ENCODE measurements at places on chromosomes 5 and 9.

DNA sequence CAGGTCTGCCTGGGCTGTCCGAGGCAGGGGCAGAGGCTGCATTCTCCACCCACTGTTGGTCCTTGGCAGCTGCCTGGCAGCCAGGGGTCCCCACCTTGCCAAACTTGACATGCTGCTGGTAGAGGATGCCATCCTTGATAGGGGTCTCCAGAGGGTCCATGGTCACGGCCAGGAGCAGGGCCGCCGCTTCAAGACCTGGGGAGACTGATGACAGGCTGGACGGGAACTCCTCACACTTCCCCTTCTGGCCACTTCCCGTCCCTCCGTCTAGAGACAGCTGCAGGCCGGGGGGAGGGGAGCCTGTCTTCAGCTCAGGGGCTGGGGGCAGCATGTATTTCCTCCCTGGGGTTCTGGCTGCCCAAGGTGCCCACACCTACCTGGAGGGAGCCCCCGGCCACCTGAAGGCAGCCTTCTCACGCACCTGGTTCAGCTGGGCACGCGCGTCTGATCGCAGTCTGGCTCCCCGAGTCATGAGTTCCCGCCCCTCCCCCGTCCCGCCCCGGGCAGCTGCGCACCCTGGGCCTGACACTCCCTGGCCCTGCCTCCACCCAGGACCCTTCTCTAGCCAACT is at the start of gene DOK3:
TSS of gene DOK3 (minus strand) at position 446 of the 571 bp plus-strand sequence. CDS start at position 160, 286 bp downstream.
- no peaks in the 10 kb centered on the region for H3K27me3 ChIP-seq
- no peaks in the 10 kb centered on the region for H3K36me3 ChIP-seq
- DNase-seq, result peak; percentile 93
- H3K27ac ChIP-seq, result peak within 1 kb of the TSS; percentile 93
- peaks cover 49% of the 10 kb centered on the region for H3K4me1 ChIP-seq

DNA sequence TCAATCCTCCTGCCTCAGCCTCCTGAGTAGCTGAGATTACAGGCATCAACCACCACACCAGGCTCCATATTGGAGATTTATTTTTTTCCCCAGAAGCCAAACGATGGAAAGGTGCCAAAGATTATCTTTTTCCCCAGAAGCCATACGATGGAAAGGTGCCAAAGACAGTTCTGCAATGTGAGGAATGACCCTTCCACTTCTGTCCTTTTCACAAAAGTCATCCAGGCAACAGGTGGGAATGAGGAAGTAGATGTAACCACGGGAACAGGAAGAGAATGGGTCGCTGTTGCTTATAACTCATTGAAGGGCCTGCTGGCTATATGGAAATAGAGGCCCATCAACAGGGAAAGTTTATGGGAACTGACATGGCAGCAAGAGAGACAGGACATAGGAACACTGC is 233.7 kb upstream of the MSX2 start:
- H3K27me3 ChIP-seq, result no peaks in the 10 kb centered on the region
- no peak for DNase-seq
- no peaks in the 10 kb centered on the region for H3K4me1 ChIP-seq
- no peak overlapping the region for H3K27ac ChIP-seq
- no peak overlapping the region for H3K4me3 ChIP-seq

- no peak overlapping the region for H3K27ac ChIP-seq
- no peaks in the 10 kb centered on the region for H3K36me3 ChIP-seq
- H3K27me3 ChIP-seq, result no peaks in the 10 kb centered on the region
- DNase-seq, result no peak
Observed at GRCh38 chr5:92852219-92852618, 728.8 kb downstream of the NR2F1-AS1 start.

DNA sequence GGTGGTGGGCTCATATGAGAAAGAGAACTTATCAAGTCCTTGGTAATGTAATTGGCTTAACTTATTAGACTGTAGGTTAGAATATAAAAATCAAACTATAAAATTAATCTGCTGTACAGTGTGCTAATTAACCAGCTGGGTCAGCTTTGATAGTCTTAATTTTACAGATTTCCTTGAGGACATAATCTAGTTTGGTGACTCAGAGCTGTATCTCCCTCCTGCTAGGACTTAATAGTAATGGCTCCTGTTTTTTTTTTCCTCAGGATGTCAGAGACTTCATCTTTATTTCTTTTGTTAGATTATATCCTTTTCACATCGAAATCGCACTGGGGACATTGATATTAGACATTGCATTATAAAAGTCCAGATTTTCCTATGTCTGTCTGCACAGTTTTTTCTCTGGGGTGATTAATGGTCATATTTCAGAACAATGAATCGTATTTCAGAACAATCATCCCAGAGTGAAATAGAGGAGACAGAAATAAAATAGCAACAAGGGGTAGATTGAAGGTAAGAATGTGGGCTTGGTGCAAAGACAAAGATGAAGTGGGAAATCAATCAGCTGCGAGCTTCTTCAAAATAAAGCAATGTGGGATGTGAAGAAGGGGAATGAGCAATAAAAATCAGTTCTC is 346.4 kb upstream of the RIOK2 start:
- no peaks in the 10 kb centered on the region for H3K4me1 ChIP-seq
- H3K36me3 ChIP-seq, result no peaks in the 10 kb centered on the region
- H3K4me3 ChIP-seq, result no peak overlapping the region
- no peak for DNase-seq
- H3K27me3 ChIP-seq, result no peaks in the 10 kb centered on the region

- H3K4me3 ChIP-seq, result no peak overlapping the region
- DNase-seq, result no peak
- H3K36me3 ChIP-seq, result no peaks in the 10 kb centered on the region
- H3K27ac ChIP-seq, result no peak overlapping the region
- no peaks in the 10 kb centered on the region for H3K27me3 ChIP-seq
Observed at GRCh38 chr5:23389291-23390101, 117.9 kb upstream of the PRDM9 start.

DNA sequence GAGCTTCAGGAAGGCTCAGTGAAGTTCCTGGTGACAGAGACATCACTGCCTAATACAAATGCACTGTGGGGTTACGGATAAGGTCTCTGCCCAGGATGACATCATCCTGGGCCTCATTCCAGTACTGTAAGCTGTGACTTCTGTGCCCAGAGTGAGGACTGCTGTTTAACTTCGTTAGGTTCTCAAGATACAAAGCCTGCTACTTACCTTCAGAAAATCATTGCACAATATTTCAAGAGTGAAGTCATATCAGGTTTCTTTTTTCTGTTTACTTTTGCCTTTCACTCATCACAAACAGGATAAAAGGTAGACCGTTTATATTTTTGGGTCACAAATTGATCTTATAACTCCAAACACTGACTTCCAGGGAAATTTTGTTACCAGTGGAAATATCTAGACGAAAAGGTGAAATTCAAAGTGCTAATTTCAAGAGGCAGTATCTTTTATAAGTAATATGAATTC is 241.2 kb downstream of the PIK3R1 start:
- H3K27ac ChIP-seq, result no peak overlapping the region
- no peaks in the 10 kb centered on the region for H3K36me3 ChIP-seq
- no peak overlapping the region for H3K4me3 ChIP-seq
- no peaks in the 10 kb centered on the region for H3K4me1 ChIP-seq
- no peaks in the 10 kb centered on the region for H3K27me3 ChIP-seq

DNA sequence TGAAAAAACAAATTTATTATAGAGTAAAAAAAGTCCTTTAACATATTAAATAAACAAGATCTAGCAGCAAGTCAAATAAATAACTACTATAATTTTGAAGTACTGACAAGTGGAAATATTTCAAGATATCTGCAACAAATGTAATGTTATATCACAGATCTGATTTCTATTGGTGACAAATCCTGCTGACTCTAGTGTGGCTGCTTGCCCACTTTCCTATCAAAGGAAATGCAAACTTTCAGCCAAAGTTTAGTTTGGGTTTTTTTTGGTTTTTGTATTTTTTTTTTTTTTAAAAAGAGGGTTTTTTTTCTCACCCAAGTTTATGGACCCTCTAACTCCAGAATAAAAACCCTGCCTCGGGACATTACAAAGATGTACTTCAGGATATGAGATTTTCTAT is 12.9 kb downstream of the ADRA1B start:
- H3K27me3 ChIP-seq, result peaks cover 6% of the 10 kb centered on the region
- no peak for DNase-seq
- no peak overlapping the region for H3K4me3 ChIP-seq
- peaks cover 6% of the 10 kb centered on the region for H3K36me3 ChIP-seq
- peaks cover 3% of the 10 kb centered on the region for H3K4me1 ChIP-seq

DNA sequence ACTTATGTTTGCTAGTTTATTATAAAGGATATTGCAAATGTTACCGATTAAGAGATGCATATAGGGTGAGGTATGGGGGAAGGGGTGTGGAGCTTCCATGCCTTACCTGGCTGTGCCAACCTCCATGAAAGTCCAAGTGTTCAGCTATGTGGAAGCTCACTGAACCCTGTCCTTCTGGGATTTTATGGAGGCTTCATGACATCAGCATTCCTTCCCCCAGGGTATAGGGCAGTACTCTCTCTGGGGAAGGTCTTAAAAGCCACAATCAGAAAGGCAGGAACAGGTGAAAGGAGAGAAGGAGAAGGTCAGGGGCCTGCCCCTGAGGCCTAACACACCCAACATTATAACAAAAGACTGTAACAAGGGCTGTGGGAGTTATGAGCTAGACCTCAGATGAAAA is 592.6 kb downstream of the PDE4D start:
- no peaks in the 10 kb centered on the region for H3K4me1 ChIP-seq
- DNase-seq, result no peak

- H3K27me3 ChIP-seq, result peaks cover 37% of the 10 kb centered on the region
- no peak for DNase-seq
- peak overlapping the region; percentile 20 for H3K4me3 ChIP-seq
Observed at GRCh38 chr5:11384441-11385250, 519.6 kb downstream of the CTNND2 start.

DNA sequence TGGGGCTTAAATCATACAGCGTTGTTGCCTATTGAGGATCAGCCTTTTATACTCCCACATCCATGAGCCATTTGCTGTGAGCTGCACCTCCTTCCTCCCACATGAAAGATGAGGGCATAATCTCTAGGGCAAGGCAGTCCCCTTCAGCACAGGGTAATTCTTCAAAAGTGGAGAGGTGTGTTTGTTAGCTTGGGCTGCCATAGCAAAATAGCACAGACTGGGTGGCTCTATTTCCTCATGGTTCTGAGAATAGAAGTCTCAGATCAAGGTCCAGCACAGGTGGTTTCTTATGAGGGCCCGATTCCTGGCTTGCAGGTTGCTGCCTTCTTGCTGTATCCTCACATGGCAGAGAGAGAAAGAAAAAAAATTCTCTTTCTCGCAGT is 121.8 kb upstream of the SLC12A2 start:
- peaks cover 16% of the 10 kb centered on the region for H3K4me1 ChIP-seq
- DNase-seq, result no peak
- H3K36me3 ChIP-seq, result peaks cover 12% of the 10 kb centered on the region
- H3K27ac ChIP-seq, result no peak overlapping the region
- H3K4me3 ChIP-seq, result no peak overlapping the region

- no peak for DNase-seq
- H3K4me1 ChIP-seq, result no peaks in the 10 kb centered on the region
- no peak overlapping the region for H3K27ac ChIP-seq
- H3K4me3 ChIP-seq, result no peak overlapping the region
- no peaks in the 10 kb centered on the region for H3K27me3 ChIP-seq
- H3K36me3 ChIP-seq, result no peaks in the 10 kb centered on the region
Observed at GRCh38 chr9:113985968-113986585, 92.0 kb downstream of the AMBP start.

DNA sequence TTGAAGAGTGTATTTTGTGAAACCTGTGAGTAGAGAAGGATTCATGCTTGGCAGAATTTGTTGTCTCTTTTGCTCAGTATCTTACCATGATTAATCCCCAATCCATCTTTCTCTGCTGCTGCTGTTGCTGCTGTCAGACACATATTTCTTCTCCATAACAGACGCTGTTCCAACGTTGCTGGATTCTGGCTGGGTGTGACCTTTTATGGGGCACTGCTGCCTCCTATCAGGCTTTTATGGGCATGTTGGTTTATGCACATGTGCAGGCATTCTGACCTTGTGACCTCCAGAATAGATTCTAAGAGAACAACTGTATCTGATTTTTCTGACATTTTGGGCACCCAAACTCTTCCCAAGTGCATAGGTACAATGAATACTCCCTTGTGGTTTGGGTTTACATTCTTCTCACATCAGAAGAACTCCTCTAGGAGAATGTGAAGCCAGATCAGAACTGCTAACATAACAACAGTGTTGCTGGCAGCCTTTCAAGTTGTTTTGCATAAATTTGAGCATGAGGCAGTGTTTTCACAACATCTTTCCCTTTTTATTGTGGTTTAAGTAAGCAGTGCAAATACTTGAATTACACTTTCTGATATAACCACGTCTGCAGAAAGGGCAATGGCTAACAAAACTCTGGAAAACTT is 9.2 kb upstream of the ISL1 start:
- no peak overlapping the region for H3K4me3 ChIP-seq
- H3K4me1 ChIP-seq, result peaks cover 10% of the 10 kb centered on the region
- H3K27ac ChIP-seq, result no peak overlapping the region
- H3K36me3 ChIP-seq, result no peaks in the 10 kb centered on the region

DNA sequence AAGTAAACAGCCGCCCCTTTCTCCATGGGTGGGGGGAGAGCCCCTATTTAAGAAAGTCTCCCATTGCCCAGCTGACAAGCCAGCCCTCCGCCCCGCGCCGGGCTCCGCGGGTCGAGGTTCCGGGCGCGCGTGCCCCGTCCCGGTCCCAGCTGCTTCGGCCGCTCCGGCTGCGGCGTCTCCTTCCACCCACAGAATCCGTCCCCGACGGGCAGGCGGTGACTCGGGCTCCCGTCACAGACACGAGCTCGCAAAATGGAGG is 223 bp downstream of the NR3C1 start:
- H3K4me1 ChIP-seq, result peaks cover 27% of the 10 kb centered on the region
- no peaks in the 10 kb centered on the region for H3K27me3 ChIP-seq
- H3K4me3 ChIP-seq, result peak overlapping the region; percentile 88
- DNase-seq, result no peak

DNA sequence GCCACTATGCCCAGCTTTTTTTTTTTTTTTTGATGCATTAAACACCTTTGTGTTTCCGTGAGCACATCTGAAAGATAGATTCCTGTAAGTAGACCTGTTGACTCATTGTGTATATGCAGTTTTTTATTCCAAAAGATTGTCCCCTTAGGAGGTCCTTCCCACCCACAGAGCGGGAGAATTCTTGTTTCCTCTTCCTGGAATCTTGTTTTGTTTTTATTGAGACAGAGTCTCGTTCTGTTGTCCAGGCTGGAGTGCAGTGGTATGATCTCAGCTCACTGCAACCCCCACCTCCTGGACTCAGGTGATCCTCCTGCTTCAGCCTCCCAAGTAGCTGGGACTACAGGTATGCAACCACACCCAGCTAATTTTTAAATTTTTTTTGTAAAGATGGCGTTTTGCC is 7.6 kb downstream of the PTPA start:
- no peak overlapping the region for H3K4me3 ChIP-seq
- H3K4me1 ChIP-seq, result no peaks in the 10 kb centered on the region
- no peak for DNase-seq
- no peak overlapping the region for H3K27ac ChIP-seq
- peaks cover 22% of the 10 kb centered on the region for H3K36me3 ChIP-seq

- H3K36me3 ChIP-seq, result no peaks in the 10 kb centered on the region
- no peaks in the 10 kb centered on the region for H3K27me3 ChIP-seq
- no peak overlapping the region for H3K4me3 ChIP-seq
- H3K4me1 ChIP-seq, result no peaks in the 10 kb centered on the region
Observed at GRCh38 chr9:107778661-107779060, 289.1 kb upstream of the KLF4 start.

DNA sequence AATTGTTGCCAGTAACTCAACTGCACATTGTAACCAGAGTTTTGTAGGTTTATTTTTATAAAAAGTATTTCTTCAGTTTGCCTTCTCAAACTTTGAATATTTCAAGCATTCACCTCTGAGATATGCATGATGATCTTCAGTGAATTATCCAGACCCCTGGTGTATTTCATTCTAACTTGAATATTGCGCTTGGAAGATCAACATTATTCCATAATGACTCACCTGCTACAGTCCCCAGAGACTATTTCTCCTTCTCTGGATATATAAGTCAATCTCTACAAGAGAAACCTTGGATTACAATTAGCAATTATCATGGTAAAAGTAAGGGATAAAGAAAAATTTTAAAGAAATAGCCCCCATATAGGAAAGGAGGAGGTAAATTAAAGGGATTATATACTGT is 1041.0 kb downstream of the TLE1 start:
- H3K27ac ChIP-seq, result no peak overlapping the region
- no peaks in the 10 kb centered on the region for H3K36me3 ChIP-seq
- H3K4me1 ChIP-seq, result no peaks in the 10 kb centered on the region
